ENCODE measurements at places on chromosomes 16 and 17.
A peak's percentile ranks its signal among the peaks of the same experiment; 100 is the strongest.

DNA sequence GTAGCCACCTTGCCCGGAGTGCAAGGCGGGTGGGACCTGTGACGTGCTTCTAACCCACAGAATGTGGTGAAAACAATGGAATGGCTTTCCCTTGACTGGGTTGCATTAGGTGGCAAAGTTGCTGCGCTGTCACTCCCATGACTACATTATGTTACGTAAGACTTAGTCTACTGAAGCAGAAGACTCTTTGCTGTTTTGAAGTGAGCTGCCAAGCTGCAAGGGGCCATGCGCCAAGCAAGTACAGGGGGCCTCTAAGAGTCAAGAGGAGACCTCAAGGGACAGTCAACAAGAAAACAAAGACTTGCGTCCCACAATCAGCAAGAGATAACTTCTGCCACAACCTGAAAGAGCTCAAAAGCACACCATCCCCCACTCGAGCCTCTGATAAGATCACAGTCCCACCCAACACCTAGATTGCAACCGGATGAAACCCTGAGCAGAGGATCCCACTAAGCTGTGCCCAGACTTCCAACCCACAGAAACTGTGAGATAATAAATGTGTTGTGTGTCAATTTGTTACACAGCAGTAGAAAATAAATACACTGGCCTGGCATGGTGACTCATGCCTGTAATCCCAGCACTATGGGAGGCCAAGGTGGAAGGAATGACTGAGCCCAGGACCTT, 16.5 kb downstream of the ANKRD11 start:
- DNase-seq = no peak

GRCh38 chr17:42438600-42439567, 15.8 kb upstream of the CAVIN1 start:
- no peak for DNase-seq

GRCh38 chr16:88333848-88334777, 48.6 kb upstream of the ZNF469 start:
- DNase-seq = no peak

GRCh38 chr16:15829460-15829859, 27.4 kb downstream of the MYH11 start:
- no peak for DNase-seq

GRCh38 chr17:73785958-73786743, 141.9 kb upstream of the SDK2 start:
- no peak for DNase-seq

- DNase-seq = peak; percentile 32
Measured at GRCh38 chr17:73476890-73477350, 165.1 kb upstream of the CDC42EP4 start.

DNA sequence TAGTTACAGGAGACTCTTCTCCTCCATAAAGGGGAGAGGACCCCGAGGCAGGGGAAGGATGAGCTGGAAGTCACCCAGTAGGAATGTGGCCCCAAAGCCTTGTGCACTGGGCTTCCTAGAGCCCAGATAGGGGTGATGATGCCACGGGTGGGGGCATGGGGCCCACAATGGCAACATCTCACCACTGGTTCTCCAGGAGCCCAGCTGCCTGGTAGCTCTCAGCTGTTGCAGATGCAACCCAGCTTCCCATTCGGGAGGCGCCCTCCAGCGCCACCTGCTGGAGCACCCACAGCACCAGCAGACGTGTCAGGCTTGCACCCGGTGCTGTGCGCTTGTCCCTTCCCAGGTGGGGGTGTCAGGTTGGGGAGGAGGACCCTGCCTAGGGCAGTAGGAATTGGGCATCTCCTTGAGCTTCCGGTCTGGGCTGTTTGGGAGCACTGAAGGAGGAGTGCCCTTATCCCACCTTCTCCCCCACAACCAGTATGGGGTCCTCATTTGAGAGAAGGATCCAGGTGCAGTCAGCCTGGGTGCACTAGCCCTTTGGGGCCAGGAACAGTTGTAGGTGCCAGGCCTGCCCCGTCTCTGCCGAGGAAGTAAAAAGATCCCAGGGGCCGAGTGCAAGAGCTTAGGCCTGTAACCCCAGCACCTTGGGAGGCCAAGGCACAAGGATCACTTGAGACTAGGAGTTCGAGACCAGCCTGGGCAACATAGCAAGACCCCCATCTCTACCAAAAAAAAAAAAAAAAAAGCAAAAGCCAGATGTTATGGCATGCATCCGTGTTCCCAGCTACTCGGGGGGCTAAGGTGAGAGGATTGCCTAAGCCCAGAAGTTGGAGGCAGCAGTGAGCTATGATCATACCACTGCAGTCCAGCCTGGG, 14.4 kb downstream of the CDIPT start:
- peak; percentile 4 for DNase-seq

DNA sequence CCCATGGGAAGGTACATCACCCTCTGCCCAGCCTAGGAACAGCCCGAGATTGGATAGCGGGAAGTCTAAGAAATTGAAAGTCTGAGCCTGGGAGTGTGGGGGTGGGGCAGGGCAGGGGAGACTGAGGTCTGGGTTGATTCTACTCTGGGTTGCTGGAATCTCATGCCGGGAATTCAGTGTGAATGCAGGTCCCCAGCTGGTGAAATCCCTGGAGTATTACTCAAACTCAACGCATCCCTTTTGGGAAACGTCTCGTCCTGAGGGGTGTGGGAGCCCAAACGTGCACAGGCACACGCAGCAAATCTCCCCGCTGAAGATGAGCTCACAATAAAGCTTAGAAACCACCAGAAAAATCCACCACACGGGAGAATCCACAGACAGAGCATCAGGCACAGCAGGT, 55.4 kb downstream of the SOCS1 start:
- no peak for DNase-seq

GRCh38 chr17:75633486-75634375, 497 bp downstream of the SMIM5 start:
- DNase-seq = peak; percentile 75

DNA sequence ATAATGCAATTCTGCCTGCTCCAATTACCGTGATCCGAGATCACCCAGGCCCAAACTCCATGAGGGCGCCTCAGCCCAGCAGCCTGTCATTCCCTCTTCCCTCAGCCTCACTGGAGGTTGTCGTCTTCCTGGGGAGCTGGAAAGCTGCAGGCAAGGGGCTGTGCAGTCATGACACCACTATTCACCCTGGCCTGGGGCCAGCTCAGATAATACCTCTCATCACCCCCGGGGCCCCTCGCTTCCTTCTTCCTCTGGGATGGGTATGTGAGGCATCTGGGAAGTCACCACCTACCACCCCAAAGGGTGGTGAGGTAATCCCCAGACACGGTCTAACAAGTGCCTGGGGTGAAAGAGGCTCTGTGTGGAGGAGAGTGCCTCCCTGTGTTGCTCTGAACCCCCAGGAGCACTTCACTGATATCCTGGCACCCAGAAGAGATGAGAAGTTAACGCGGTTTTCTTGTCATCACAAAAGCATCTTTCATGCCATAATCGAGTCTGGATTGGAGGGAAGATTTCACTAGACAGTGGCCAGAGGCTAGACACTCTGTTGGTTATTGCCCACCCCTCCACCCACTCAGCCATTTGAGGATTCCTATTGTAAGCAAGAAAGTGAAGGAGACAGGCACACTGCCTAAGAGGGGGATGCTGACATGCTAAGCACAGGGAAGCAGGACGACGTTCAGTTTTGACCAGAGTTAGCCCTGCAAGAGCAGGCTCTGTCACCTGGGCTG, 18.4 kb downstream of the CFAP20 start:
- DNase-seq = no peak

DNA sequence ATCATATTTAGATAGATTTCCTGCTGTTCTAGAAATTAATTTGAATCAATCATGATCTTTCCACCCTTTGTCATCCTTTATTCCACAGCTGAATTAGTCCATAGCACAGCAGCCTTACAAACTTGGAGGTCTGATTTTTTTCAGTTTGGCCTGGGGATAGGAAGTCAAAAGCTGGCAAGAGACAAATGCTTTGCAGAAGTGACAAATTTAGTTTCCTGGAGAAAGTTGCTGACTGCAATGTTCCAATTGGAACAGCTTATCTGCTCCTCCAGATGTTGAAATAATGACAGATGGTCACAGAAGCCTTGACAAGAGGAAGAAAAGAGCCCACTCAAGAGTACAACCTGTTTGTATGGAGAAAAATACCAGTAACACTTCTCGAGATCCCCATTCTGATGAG, 1276.1 kb upstream of the CDH8 start:
- no peak for DNase-seq

DNA sequence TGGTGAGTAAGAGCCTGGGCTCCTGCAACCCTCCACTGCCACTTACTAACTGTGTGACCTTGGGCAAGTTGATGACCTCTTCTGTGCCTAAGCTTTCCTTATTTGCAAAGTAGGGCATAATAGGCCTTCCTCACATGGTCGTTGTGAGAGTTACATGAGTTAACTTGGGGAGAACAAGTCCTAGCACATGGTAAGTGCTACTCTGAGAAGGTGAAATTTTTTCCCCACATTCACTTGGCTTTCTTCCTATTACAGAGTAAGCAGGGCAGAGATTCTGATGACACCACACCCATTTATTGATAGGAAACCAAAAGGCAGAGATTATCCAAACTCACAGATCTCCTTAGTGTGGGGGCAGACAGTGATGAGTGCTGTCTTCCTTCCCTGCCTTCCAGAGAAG, 1.6 kb downstream of the KCNH4 start:
- DNase-seq = no peak

DNA sequence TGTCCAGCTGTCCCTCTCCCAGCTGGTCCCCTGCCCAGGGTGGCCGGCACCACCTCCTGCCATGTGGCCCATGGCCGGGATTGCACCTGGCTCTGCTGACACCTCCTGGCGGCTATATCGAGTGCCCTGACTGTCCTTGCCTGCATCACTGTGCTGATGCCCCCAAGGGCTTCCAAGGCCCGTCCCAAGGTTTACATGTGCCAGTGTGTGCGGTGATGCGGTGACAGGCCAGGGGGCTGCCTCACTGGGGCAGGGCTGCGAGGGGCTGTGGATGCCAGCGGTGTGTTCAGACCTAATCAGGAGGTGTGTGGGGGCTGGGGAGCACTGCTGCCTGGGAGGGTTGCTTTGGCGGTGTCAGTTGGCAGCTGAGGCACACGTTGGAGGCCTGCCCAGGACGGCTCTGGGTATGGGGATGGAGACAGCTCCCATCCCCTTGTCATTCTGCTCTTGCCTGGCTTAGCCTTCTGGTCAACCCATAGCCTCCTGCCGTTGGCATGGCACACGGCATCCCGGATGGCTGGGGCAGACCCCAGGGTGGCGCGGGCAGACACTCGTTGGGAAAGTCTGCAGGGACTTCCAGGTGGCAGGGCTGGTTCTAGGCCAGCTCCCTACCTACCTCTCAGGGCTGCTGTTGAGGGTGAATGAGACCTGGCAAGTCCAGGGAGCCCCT, 5.5 kb downstream of the MAP2K3 start:
- DNase-seq = no peak

DNA sequence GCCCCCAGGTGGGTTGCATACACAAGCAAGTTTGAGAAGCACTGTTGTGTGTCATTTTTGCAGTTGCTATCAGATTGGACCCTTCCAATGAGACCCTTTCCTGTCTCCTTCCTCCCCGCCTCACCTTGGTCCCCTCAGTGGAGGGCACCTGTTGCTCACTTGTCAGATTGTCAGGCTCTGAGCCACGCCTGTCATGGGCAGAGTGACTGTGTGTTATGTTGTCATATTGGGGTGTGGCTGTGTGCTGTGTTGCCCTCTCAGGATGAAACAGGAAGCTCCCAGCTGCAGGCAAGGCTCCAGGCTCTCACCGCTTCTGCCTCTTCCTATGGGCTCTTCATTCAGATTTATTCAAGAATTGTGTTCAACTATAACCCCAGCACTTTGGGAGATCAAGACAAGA, 302.9 kb downstream of the CPPED1 start:
- DNase-seq = no peak

- no peak for DNase-seq
Measured at GRCh38 chr16:53611179-53611696, 92.4 kb downstream of the RPGRIP1L start.

DNA sequence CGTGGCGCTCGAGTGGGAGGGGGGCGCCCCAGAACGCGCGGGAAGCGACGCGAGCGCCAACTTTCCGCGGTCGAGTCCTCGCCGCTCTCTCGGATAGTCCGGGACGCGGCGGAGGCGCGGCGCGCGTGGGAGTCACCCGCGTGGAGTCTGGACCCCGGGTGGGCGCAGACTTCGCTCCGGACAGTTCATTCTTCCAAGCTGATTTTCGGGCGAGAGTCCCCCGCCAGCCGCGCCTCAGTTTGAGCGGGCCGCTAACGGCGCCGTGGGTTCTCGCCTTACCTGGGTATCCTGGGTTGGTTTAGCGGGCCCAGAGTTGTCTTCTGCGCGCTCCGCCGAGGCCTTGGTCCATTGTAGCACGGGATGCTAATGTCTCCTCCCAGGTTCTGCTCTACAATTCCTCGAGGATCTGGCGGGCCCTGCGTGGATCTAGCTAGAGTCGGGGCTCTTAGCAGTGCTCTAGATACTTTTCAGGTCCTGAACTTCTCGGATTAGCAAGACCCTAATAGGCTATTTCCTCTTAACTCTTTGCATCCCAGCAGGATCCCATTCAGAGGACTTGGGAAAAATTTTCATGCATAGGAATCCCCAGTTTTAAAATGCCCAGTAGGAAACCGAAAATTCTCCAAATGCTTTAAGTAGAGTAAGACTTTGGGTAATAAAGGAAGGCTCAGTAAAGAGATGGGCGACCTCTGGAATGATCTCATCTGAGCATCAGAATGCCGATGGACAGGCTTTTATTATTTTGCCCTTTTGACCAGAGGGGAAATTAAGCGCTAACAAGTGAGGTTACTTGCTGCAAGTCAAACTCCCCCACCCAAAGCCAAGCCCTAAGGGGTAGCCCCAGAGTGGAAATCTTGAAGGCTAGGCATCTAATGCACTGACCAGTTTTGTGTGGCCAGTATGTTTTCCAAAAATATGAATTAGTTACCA, 537 bp upstream of the GJC1 start:
- DNase-seq = no peak

DNA sequence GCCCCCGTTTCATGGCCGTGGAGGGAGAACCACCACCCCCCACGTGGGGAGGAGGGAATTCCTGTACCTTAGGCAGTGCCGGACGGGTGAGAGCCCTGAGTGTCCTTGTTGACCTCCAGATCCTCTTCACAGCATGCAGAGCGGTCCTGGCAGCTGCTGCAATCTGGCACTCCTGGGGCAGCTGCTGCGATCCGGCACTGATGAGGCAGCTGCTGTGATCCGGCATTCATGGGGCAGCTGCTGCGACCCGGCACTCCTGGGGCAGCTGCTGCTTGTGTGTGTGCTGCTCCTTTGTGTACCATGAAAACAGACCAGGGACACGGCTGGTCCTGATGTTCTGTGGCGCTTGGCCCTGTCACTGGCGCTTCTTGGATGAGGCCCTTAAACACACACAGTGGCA, 12.8 kb downstream of the ZNF778 start:
- no peak for DNase-seq

- no peak for DNase-seq
Measured at GRCh38 chr17:40203131-40203530, 16.0 kb upstream of the WIPF2 start.

Measured in NCI-H1105 (cell line).